ENCODE measurements at places on chromosomes 12 and 14. TPM values are rescaled to one million over a fixed set of nuclear protein-coding genes. Genes with fewer than 3 reads are reported as not detected.
A peak's percentile ranks its signal among the peaks of the same experiment; 100 is the strongest.

DNA sequence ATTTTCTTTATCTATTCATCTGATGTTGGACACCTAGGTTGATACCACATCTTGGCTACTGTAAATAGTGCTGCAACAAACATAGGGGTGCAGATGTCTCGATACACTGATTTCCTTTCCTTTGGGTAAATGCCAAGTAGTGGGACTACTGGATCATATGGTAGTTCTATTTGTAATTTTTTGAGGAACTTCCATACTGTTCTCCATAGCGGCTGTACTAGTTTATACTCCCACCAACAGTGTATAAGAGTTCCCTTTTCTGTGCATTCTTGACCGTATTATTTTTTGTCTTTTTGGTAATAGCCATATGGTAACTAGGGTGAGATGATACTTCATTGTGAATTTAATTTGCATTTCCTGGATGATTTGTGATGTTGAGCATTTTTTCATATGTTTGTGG lies 71.8 kb downstream of the LRP6 start:
- H3K36me3 ChIP-seq = peaks cover 16% of the 10 kb centered on the region
- peaks cover 12% of the 10 kb centered on the region for H3K4me1 ChIP-seq
- H3K4me3 ChIP-seq = no peak overlapping the region
- no peak overlapping the region for H3K27ac ChIP-seq
- H3K27me3 ChIP-seq = no peaks in the 10 kb centered on the region
- no peak for DNase-seq

DNA sequence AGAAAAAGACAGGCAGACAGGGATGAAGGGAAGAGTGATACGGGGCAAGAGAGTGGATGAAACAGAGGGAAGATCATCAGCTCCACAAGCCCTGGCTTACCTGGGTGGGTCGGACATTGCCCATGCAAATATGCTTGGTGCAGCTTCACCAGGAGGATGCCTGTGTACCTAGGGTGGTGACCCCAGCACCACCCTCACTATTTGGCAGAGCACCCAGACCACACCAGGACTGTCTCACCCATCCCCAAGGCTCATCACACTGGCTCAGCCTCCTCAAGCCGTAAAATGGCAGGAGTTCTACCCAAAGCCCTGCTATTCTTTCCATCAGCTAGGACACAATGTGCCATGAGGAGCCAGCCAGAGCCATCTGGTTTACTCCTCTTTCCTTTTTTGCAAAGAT lies 3.0 kb downstream of the GALNT8 start:
- H3K27ac ChIP-seq = no peak overlapping the region
- no peak for DNase-seq
- H3K4me3 ChIP-seq = no peak overlapping the region
- H3K36me3 ChIP-seq = no peaks in the 10 kb centered on the region

DNA sequence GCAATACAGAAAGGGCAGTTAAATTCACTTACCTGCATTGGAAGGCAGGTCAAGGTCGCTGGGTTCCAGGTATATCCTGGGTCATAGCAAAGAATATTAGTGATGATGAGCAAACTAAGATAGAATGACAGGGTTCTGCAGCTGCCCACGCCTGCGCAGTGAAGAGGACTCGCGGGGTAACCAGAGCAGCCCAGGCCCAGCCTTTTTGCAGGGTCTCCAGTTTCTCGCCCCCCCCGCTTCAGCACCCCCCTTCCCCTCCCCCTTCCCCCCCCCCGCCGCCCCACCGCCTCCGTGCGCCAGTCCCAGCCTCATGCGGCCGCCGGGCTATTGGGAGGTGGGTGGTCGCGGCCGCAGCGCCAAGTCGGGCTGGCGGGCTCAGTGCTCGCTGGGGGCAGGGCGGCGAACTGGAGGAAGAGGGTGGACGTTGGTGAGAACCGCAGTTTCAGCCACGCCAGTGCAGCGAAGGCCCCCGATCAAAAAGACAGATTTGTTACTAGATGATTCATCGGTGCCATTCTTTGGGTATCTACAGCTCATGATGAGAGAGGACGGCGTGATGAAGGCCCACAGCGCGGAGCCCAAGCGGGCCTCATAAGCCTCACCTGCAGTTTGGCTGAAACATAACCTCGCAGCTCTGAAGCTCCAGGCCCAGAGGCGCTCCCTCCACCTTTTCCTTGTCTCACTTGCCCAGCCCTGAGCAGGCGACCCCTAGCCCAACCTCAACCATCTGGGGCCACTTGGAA lies 20.2 kb downstream of the SLC2A3 start:
- H3K4me1 ChIP-seq = no peaks in the 10 kb centered on the region
- peaks cover 21% of the 10 kb centered on the region for H3K36me3 ChIP-seq
- no peak overlapping the region for H3K4me3 ChIP-seq
- H3K27ac ChIP-seq = no peak overlapping the region
- H3K27me3 ChIP-seq = peaks cover 9% of the 10 kb centered on the region

DNA sequence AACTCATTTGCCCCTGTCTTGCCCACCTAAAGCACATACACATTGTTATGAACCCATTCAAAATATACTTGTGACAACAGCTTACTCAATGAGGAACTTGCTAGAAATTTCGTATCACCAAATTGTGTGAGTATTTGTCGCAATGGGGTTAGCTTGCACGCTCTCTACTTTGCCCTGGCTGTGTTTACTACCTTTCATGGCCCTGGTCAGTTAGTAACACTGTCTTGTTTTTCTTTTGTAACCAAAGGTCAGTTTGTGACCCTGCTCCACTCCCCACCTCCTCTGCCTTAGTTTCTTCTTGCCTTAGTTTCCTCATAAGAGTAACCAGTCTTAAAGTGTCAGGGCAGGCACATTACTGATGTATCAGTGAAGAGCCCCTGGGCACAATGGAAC lies 205.8 kb upstream of the EEA1 start:
- no peaks in the 10 kb centered on the region for H3K36me3 ChIP-seq
- no peak overlapping the region for H3K4me3 ChIP-seq
- H3K4me1 ChIP-seq = peaks cover 51% of the 10 kb centered on the region
- no peaks in the 10 kb centered on the region for H3K27me3 ChIP-seq
- H3K27ac ChIP-seq = peak overlapping the region; percentile 28

- no peak for DNase-seq
- no peak overlapping the region for H3K4me3 ChIP-seq
- no peaks in the 10 kb centered on the region for H3K27me3 ChIP-seq
- H3K27ac ChIP-seq = no peak overlapping the region
- no peaks in the 10 kb centered on the region for H3K4me1 ChIP-seq
- no peaks in the 10 kb centered on the region for H3K36me3 ChIP-seq
Observed at GRCh38 chr12:28036940-28037339, 64.4 kb upstream of the PTHLH start.

GRCh38 chr12:42762395-42762925 lies 172.9 kb upstream of the PRICKLE1 start:
- no peak overlapping the region for H3K4me3 ChIP-seq
- H3K27me3 ChIP-seq = no peaks in the 10 kb centered on the region
- no peak for DNase-seq
- H3K4me1 ChIP-seq = peaks cover 32% of the 10 kb centered on the region
- no peak overlapping the region for H3K27ac ChIP-seq

LRP6 gene
- 18.7 TPM for total RNA-seq

- no peak overlapping the region for H3K27ac ChIP-seq
- H3K36me3 ChIP-seq = no peaks in the 10 kb centered on the region
- H3K27me3 ChIP-seq = no peaks in the 10 kb centered on the region
- H3K4me3 ChIP-seq = no peak overlapping the region
- H3K4me1 ChIP-seq = peaks cover 28% of the 10 kb centered on the region
Observed at GRCh38 chr12:1572731-1573130, 21.6 kb downstream of the FBXL14 start.
